PC-9 (cell line): ENCODE measurements at places on chromosomes 5 and 9. TPM values are rescaled to one million over a fixed set of nuclear protein-coding genes. Genes with fewer than 3 reads are reported as not detected.

RAI14 gene
- total RNA-seq = 133 and 145 TPM in 2 replicates

MAP3K1 gene
- total RNA-seq = 21.8 and 26.1 TPM in 2 replicates

CSNK1G3 gene
- total RNA-seq = 31.3 and 39.0 TPM in 2 replicates

DEPDC1B gene
- 25.6 and 29.2 TPM in 2 replicates for total RNA-seq

MYOT gene
- total RNA-seq = not detected in 2 replicates

ADAMTSL2 gene
- total RNA-seq = 0.39 and 0.50 TPM in 2 replicates

EGFLAM gene
- total RNA-seq = not detected in 2 replicates

PDE6A gene
- 0.35 and 0.50 TPM in 2 replicates for total RNA-seq

SAP30L gene
- total RNA-seq = 42.8 and 53.0 TPM in 2 replicates

GRCh38 chr9:80320916-80321315 lies 749.2 kb downstream of the TLE4 start:
- H3K4me3 ChIP-seq = no peak overlapping the region
- no peaks in the 10 kb centered on the region for H3K27me3 ChIP-seq
- H3K27ac ChIP-seq = no peak overlapping the region
- no peak for DNase-seq
- no peaks in the 10 kb centered on the region for H3K4me1 ChIP-seq

DNA sequence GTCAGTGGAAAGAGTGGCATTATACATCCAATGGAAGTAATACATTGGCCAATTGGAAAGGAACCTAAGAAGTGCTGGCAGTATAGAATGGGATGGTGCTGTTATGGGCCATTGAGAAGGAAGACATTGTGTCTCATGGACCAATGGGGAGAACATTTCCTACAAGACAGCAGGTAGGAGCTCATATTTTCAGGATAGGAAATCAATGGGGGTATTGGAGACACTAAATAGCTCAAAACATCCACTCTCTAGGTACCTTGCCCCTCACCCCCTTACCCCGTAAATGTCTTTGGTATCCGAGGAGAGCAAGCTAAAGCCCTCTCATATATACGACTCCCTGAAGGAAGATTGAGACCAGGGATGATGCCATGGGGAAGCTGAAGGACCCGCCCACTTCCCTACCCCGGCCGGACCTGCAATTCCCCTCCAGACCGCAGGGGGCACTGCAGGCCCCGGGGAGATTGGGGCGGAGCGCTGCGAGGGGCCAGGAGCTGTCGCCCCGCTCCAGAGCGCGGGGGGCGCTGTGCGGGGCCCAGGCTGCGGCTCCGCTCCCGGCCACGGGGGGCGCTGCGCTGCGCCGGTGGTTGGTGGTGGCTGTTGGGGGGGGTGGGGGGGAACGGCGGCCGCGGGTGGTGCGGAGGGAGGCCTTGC lies at the start of gene KDM3B:
Gene KDM3B (plus strand): TSS at position 615 of the 651 bp plus-strand sequence. CDS start 111 bp downstream, outside the sequence.
- DNase-seq = peak; percentile 98
- 0 out of 2 replicates have a peak, but pooled peaks cover 8% of the 10 kb centered on the region for H3K36me3 ChIP-seq
- H3K4me3 ChIP-seq = peak within 1 kb of the TSS; percentile 79

GRCh38 chr5:149801307-149801990 lies 71.3 kb downstream of the PPARGC1B start:
- no peak for DNase-seq
- H3K27me3 ChIP-seq = no peaks in the 10 kb centered on the region

DNA sequence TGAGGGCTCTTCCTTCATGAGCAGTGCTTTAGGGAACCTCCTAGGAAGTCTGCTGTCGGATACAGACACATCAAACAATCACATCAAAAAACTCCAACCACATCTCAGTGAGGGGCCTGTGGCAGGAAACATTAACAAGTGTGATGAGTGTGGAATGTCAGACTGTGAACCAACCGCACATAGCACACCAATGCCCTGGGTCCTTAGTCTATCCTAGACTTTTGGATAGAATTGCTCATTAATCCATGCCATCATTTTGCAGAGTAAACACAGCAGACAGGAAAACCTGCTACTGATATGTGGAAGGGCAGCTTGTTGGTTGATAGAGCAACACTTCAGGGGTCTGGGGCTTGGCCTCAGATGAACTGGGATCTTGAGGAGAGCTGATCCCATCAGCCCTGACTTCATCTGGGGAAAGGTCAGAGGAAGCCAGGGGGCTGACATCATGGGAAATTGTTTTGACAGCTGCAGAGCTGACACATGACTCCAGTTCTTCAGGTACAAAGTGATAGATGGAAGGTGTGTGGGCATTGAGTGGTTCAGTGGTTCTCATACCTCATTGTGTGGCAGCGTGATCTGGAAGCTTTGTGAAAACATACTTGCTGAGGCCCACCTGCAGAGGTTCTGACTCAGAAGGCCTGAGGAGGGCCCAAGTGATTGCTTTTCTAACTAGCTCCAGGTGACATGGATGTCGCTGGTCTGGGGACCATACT lies 193.3 kb downstream of the DIRAS2 start:
- no peaks in the 10 kb centered on the region for H3K27me3 ChIP-seq
- H3K36me3 ChIP-seq = no peaks in the 10 kb centered on the region
- no peak for DNase-seq
- H3K4me3 ChIP-seq = no peak overlapping the region
- H3K4me1 ChIP-seq = no peaks in the 10 kb centered on the region

- H3K4me1 ChIP-seq = no peaks in the 10 kb centered on the region
- H3K27ac ChIP-seq = no peak overlapping the region
- no peak for DNase-seq
- peaks cover 5% of the 10 kb centered on the region; the same call in 1 of the 2 replicates for H3K27me3 ChIP-seq
- no peak overlapping the region for H3K4me3 ChIP-seq
Measured at GRCh38 chr5:156920042-156920860, 42.8 kb downstream of the TIMD4 start.

DNA sequence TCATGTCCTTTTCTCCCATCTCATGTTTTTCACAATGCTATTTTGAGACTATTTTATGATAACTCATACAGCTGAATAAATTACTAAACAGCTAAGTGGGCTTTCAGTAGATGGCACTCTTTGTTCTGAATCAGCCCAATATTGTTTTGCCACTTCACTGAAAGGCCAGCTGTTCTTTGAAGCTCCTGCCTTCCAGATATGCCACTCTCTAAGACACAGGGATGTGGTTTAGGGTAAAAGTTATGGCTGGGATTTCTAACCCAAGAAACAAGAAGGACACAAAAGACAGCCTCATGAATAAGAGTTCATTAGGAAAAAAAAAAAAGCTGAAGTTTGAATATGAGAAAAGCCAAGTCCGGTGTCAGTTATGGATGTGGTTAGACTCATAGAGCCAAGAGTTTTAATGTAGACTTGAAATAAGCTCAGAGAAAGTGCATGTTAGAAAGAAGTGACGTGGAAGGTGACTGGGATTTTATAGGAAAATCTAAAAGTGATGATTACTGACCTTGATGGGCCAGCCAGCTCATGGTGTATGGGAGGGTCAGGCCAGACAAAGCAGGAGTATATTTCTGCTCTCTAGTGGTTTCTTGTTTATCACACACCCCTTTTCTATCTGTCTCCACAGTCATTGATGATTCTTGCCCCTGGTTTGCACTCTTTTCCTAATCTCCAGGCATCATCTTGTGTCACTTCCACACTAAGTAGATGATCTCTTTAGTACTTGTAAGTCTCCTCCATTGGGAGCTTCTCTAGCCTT lies 488.5 kb downstream of the NR2F1-AS1 start:
- H3K36me3 ChIP-seq = no peaks in the 10 kb centered on the region
- H3K4me3 ChIP-seq = no peak overlapping the region
- H3K27ac ChIP-seq = no peak overlapping the region

DNA sequence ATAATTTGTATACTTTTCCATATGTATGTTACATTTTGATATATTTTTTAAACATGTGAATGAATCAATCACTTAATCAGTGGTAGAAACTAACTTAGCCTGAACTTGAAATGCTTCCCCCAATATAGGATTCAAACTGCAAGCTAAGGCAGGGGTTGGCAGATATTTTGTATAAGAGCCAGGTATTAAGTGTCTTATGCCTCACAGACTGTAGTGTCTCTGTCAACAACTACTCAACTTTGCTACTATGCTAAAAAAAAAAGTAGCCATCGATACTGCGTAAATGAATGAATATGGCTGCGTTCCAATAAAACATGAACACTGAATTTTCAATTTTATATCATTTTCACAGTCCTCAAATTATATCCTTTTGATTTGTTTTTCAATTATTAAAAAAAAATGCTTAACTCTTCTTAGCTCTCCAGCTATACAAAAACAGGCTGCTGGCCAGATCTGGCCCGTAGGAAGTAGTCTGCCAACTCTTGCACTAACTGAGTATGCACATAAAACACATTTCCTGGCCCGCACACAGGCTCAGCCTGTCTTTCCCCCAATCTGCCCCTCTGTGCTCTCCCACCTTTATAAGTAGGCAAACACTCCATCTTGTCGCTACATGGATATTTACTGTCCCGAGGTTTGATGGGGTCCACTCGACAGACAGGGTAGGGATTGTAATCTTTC lies 91.8 kb downstream of the SAXO1 start:
- peaks cover 73% of the 10 kb centered on the region for H3K27me3 ChIP-seq
- no peak for DNase-seq
- H3K4me3 ChIP-seq = no peak overlapping the region
- H3K27ac ChIP-seq = no peak overlapping the region

GRCh38 chr5:42089705-42090104 lies 164.6 kb downstream of the FBXO4 start:
- H3K36me3 ChIP-seq = no peaks in the 10 kb centered on the region
- H3K27ac ChIP-seq = no peak overlapping the region
- H3K4me3 ChIP-seq = no peak overlapping the region
- no peak for DNase-seq
- H3K4me1 ChIP-seq = no peaks in the 10 kb centered on the region

DNA sequence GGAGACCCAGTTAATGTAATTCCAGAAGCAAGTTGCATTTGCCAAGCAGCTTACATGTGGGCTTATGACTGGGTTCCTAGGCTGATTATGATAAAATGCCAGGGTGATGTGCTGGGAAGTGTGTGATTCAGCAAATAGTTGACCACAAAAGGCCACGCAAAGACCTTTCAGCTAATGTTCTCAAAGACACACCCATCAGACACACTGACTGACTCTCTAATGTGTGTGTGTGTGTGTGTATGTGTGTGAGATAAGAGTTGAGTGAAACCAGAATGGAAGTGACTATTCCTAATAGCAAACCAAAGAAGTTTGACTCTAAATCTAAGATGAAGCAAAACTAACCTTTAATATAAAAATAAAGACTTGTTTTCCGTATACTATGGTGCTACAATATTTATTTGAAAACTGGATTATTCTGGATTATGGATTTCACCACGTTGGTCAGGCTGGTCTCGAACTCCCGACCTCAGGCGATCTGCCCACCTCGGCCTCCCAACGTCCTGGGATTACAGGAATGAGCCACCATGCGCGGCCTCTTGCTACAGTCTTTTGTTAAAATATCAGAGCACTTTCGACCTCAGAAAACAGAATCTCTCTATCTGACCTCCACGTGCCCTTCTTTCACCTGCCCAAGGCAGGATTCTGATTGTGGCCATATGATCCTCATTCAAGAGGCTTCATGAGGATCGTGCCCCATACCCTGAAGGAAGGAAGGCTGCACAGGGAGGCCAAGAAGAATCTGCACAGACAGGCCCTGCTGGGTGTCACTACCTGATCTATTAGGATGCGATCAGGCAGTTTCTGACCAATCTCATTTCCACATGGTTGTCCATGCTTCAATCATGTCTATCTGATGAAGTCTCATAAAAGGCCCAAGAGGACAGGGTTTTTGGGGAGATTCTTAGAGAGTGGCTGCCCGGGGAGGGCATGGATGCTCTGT lies 75.6 kb downstream of the USP20 start:
- H3K27me3 ChIP-seq = no peaks in the 10 kb centered on the region
- peak overlapping the region; percentile 93 for H3K27ac ChIP-seq
- H3K4me3 ChIP-seq = no peak overlapping the region
- DNase-seq = peak; percentile 74
- H3K36me3 ChIP-seq = 0 out of 2 replicates have a peak, but pooled peaks cover 5% of the 10 kb centered on the region

DNA sequence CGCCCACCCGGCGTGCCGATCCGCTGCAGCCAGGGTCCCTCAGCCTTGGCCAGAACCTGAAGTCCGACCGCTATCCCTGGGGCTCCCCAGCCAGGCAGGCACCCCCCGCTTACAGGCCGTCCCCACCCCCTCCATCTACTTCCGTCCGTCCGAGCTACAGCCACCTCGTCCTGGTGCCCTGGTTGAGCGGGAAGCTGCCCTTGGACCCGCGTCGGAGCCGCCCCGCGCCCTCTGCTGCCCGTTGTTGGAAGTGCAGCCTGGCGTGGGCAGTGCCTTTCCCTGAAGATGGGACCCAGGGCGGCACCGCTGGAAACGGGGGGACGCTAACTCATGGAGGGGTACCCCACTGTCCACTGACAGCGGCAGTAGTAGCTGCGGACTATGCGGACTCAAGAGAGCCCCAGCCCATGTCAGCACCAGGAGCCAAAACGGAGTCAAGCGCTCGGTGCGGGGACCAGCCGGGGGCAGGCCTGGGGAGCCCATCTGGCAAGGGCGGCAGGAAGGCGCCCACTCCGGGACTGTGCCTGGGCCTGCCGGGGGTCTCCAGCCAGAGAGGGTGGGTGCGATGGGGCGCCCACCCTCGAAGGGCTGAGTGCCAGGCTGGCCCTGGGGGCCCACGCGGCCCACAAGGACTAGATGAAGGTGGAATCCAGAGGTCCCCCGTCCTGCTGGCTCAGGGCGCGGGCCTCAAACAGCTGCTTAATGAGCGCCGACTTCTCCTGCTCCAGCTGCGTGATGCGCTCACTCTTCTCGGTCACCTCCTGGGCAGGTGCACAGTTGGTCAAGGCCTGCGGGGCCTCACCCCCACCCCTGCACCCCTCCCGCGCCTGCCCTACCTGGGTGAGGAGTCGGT lies 6.1 kb downstream of the SAPCD2 start:
- no peak overlapping the region for H3K4me3 ChIP-seq
- peaks cover 14% of the 10 kb centered on the region for H3K4me1 ChIP-seq
- no peaks in the 10 kb centered on the region for H3K36me3 ChIP-seq
- H3K27me3 ChIP-seq = no peaks in the 10 kb centered on the region

DNA sequence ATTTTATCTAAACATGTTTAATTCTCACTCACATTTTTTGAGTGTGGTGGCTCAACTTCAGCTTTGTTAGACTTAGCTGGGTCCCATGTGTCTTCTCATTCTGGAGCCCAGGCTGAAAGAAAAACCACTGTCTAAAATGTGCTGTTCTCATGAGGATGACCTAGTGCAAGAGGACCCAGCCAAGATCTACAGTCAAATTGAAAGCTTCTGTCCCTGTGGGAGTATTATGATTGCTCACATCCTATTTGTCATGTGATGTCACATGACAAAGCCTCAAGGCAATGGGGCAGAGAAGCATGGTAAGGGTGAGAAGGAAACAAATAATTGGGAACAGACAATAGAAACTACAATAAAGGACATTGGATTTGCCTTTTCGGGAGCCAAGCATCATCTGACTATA lies 113.4 kb upstream of the ASTN2 start:
- no peaks in the 10 kb centered on the region for H3K27me3 ChIP-seq
- H3K36me3 ChIP-seq = no peaks in the 10 kb centered on the region
- no peak overlapping the region for H3K27ac ChIP-seq
- no peak overlapping the region for H3K4me3 ChIP-seq
- DNase-seq = no peak
- no peaks in the 10 kb centered on the region for H3K4me1 ChIP-seq

DNA sequence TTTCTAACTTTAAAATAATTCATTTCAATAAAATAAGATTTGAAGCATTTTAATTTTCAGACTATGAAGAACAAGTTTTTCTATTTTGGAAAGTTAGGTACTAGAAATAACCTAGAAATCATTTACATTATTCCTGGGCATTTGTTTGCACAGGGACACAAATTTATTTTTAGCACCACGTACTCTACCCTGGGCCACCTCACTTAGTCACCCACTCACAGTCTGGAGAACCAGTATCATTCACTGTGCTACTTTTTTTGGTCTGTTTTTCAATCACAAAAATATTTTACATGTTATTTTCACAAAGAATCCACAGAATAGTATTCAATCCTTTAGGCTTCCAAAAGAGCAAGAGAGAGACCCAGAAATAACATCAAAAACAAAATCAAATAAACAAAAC lies 128.6 kb upstream of the ACOT12 start:
- H3K27me3 ChIP-seq = no peaks in the 10 kb centered on the region
- no peaks in the 10 kb centered on the region for H3K4me1 ChIP-seq
- H3K36me3 ChIP-seq = no peaks in the 10 kb centered on the region
